ENCODE measurements at places on chromosomes 2 and 18. TPM values are rescaled to one million over a fixed set of nuclear protein-coding genes. Genes with fewer than 3 reads are reported as not detected.

KLHL14 gene
- 0.20 TPM for total RNA-seq

- peak; percentile 34 for DNase-seq
These were observed 85.2 kb upstream of the NDUFV2 start for GRCh38 chr18:9017167-9017904.

LYG1 gene
- 0.49 TPM for total RNA-seq

RIOK3 gene
- total RNA-seq = 56.4 TPM

DNA sequence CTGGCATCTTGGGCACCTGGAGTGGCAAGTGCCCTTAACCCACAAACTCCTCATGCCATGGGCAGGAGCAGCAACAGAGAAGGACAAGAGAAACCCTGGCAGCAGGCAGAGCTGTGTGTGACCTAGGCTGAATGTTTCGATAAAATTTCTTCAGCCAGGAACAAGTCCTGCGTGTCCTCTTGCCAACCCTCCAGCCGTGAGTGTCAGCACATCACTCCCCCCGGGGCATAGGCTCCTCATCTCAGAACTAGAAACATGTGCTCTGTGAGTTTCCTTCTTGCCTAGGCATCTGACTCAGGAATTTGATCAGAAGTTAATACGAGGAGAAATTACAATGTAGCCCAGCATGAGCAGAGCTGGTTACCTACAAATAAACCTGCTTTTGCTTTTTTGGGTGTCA lies 2.2 kb downstream of the ABCG8 start:
- no peak for DNase-seq

DNA sequence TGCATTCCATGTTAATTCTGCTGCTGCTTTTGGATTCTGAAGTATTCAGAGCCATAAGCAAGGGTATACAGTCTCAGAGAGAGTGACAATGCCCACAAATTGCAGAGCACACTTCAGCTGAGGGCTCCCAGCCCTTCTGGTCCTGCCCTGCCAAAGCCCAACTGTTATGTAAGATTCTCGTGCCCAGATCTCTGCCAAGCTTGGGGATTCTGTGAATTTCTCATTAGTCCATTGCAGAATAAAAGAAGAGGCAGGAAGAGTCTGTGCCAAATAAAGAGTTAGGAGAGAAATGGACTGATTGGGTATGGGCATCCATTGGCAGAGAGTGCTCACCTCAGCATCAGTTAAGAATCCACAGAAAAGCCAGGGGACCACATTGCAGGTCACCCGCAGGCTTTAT lies 112.0 kb upstream of the PNPT1 start:
- DNase-seq = no peak

ITM2C gene
- total RNA-seq = 20.2 TPM

DNA sequence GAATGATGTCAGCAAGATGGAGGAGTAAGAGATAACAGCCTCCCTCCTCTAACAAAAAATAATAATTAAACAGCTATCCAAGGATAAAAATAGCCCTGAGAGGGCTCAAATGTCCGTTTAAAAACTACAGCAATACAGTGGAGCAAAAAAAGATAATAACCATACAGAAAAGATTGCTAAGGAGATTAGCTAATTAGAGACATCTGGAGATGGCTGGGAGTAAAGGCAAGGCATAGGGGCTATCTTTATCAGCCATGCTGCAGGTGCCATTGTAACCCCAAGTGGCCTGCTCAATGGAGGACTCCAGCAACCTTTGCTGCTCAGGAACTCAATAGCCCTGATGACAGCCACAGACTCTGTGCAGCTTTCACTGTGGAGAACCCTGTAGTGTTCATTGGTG lies 42.7 kb downstream of the MDH1 start:
- DNase-seq = no peak

CCDC141 gene
- total RNA-seq = 69.0 TPM

DNA sequence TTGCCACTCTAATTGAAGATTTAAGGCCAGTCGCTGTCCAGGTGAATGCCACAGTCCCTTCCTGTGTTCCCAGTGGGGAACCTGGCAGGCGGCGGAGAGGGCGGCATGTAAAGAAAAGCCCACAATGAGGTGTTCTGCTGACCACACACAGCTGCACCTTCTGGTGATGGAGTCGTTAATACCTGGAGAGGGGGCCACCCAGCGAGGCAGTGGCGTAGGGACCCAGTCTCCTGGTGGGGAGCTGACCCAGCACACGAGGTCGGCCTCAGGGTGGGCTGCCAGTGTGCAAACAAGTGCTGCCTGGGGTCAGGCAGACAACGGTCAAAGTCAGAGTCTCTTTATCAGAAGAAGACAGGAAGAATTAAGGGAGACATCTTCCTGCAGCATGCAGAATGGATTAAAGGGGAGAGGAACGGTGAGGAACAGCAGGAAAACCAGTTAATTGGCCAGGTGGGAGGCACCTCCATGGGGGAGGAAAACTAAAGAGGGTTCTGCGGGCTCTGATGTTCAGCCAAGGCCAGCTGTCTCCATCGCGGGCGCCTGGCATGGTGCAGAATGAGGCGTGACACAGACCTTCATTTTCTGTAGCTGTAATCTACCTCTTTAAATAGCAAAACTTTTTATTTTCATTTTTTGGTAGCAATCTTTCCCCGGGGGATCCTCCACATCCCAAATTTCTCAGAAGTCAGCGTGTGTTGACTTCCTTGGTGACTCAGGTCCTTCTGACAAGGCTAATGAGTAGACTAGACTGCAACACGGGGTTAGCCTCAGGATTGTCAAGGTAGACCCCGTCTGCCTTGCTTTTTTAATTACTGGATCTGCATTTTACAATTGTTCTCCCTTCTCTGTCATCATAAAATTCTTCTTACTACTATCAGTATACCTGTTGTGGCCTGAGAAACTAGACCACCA lies 78.3 kb downstream of the SMAD7 start:
- no peak for DNase-seq

DNA sequence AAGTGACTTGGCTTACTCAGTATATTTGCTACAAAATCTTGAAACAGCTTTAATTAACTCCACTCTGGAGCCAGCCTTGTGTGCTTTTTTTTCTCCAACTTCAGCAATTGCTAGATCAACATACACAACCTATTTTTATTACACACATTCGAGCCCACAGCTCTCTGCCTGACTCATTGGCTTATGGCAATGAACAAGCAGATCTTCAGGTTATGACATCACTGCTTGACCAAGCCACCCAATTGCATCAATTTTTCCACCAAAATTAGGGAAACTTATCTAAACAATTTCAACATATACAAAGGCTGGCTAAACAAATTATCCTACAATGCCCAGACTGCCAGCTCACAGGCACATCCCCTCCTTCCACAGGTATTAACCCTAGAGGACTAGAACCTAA lies 39.6 kb upstream of the PDK1 start:
- no peak for DNase-seq

All from upper lobe of left lung (tissue), 6 donors.